ENCODE measurements at places on chromosomes 5 and 9. TPM values are rescaled to one million over a fixed set of nuclear protein-coding genes. Genes with fewer than 3 reads are reported as not detected.

GRCh38 chr5:79151942-79152671, 40.5 kb downstream of the BHMT start:
- no peaks in the 10 kb centered on the region for H3K36me3 ChIP-seq
- no peaks in the 10 kb centered on the region for H3K27me3 ChIP-seq
- no peak overlapping the region for H3K27ac ChIP-seq
- DNase-seq, result no peak
- H3K4me1 ChIP-seq, result no peaks in the 10 kb centered on the region

DNA sequence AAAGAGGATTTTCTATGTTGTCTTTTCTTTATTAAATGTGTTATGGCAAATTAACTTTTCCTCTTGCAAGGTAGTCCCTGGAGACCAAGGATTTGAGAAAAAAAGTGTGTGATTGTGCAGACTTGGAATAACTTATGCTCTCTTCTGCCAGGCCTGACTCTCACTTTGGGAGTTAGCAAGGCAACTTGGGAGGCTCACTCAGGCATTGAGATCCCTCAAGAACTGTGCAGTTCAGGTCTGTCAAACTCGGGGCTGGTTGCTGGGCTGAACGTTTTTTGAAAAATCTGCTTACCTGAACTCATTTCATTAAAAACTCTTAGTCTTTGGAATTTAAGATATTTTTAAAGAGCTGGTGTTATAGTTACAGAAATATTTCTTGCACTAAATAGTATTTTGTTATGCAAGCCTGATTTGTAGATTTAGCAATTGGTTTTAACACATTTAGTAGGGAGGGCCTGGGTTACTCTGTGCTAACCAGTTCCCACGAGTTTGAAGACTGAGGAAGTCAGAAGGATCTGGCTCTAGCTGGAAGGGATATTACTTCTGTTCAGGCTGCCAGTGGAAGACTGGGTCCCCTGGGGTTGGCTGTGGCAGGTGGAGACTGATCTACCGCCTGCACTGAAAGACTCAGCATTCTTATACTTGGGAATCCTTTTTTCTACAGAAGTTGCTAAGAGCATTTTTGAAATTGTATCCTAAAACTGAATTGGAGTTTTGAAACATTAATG, 150.4 kb upstream of the PCSK5 start:
- H3K36me3 ChIP-seq, result no peaks in the 10 kb centered on the region
- no peak overlapping the region for H3K4me3 ChIP-seq
- no peak for DNase-seq

DNA sequence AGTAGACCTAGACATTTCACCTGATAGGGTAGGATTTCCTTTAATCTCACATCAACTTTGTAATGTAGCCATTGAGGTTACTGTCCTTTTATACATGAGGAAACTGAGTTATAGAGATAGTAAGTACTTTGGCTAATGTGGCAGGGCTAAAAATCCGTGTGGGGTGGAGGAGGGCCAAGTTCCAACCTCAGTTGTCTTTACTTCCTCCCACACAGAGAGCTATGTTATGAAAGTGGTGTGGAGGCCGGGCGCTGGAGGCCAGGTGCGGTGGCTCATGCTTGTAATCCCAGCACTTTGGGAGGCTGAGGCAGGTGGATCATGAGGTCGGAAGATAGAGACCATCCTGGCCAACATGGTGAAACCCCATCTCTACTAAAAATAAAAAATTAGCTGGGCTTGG, 173.3 kb downstream of the PALM2AKAP2 start:
- no peak overlapping the region for H3K4me3 ChIP-seq
- no peaks in the 10 kb centered on the region for H3K27me3 ChIP-seq
- no peak overlapping the region for H3K27ac ChIP-seq
- H3K36me3 ChIP-seq, result no peaks in the 10 kb centered on the region

LIFR gene
- 7.9 TPM for polyA plus RNA-seq

- H3K27ac ChIP-seq, result no peak overlapping the region
- H3K27me3 ChIP-seq, result no peaks in the 10 kb centered on the region
- H3K36me3 ChIP-seq, result no peaks in the 10 kb centered on the region
- no peaks in the 10 kb centered on the region for H3K4me1 ChIP-seq
- no peak overlapping the region for H3K4me3 ChIP-seq
Observed at GRCh38 chr5:76674330-76675066, 41.4 kb upstream of the F2R start.

DNA sequence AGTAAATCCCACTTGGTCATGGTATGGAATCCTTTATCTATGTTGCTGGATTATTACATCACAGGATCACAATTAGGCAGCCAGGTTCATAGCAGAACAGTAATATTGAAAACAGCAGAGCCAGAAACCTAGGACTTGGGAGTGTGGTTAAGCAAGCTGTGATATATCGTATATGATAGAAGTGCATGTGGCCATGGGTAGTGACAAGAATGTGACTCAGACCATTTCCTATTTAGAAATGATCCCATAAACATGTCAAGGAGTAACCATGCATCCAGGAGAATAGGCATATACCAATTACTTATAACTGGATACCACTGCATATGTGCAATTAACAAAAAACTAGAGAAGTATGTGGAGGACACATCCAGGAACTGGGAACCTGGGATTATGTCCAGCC, 31.2 kb downstream of the AMBP start:
- no peaks in the 10 kb centered on the region for H3K4me1 ChIP-seq
- no peak overlapping the region for H3K4me3 ChIP-seq

POLR3G gene
- polyA plus RNA-seq, result 1.5 TPM

DNA sequence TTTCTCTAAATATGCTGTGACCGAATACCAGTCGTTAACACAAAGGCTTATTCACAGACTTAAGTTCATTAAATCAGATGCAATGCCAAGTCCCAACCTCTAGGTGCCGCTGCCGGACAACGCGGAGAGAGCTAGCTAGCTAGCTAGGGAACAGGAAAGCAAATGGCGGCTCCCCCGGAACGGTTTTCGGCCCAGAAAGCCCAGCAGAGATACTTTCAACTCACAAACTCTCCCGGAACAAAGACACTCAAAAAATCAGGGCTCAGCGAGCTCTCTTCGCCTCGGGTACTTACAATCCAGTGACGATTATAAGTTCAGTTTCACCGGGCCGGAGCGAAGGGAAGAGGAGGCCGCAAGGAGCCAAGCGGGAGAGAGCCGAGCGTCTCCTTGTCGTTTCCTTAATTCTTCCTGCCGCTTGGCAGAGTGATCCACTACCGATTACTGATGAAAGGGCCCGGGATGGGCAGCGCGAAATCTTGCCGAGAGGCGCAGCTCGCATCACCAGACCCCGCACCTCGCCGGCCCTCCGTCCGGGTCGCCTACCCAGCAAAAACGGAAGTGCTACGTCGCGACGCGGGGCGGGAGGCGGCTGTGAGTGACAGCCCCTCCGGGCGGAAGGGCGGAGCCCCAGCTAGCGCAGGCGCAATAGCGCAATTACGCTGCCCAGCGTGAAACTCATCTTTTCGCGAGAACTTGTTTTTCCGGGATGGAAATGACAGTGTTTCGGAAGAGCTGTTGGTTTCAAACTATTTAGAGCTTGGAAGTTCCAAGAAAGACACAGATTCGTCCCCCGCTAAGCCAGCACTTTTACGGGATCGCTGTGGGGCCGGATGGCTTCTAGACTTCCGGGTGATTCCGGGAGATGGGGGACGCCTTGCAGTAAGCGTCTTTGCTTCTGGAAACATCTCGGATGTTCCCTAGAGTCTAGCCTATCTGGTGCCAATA, at the start of gene TAF7:
Gene TAF7 (minus strand): TSS at position 560 of the 945 bp plus-strand sequence. CDS start 740 bp downstream, outside the sequence.
- peak; percentile 97 for DNase-seq
- H3K27ac ChIP-seq, result peak within 1 kb of the TSS; percentile 96
- H3K4me3 ChIP-seq, result peak within 1 kb of the TSS; percentile 82
- no peaks in the 10 kb centered on the region for H3K27me3 ChIP-seq
- peaks cover 11% of the 10 kb centered on the region for H3K4me1 ChIP-seq

NKD2 gene
- 7.0 TPM for polyA plus RNA-seq

Measured in spleen (tissue), 13 donors.